ENCODE measurements at places on chromosomes 16 and 17.

DNA sequence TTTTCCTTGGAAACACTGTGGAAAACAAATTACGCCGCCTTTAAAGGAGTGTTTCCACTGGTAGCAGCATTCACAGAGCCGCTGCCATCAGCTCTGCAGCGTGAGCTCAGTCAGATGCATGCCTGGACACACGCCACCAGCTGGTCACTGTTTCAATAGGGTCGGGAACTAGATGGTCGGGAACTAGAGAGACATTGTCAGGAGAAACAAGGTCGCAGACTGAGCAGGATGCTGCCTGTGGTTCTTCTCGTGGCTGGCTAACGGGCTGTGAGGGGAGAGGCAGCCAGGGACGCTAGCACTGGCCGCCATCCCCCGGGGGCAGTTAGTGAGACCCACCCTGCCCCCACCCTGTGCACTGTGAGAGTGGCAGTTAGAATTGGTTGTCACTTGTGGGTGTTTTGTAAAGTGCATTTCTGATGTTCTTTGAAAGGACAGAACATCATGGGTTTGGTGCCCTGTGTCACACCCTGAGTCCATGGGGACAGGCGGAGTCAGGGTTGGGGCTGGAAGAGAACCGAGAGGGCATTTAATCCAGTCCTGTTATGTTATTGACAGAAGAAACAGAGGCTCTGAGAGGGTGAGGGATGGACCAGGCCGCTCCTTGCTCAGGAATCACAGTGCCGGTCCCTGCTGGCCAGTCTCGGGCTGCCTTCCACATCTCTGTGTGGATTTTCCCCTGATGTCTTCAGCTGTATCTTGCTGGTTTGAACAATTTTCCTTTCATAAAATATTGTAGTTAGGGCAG, 86.3 kb downstream of the SPECC1 start:
- peak; percentile 17 for DNase-seq

- DNase-seq = no peak
These were observed 96.7 kb downstream of the SOCS1 start for GRCh38 chr16:11159282-11159681.

DNA sequence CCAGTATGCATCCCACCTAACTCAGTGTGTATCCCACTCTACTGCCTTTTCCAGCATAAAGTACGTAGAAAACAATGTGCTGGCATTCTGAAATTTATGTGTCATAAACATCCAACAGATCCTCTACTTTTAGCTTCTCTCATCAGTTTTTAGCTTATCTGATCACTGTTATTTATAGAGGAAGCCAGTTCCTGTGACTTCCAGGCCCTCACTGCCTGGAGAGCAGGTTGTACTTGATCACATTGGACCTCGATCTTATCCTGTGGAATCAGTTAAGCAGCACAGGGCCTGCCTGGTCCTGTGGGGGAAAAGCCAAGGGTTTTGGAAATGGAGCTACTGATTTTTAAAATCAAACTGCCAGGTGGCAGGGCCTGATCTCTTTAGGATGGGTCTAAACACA, 30.8 kb downstream of the PRSS54 start:
- DNase-seq = no peak

- no peak for DNase-seq
These were observed 46.1 kb upstream of the ACSF3 start for GRCh38 chr16:89047331-89048089.

DNA sequence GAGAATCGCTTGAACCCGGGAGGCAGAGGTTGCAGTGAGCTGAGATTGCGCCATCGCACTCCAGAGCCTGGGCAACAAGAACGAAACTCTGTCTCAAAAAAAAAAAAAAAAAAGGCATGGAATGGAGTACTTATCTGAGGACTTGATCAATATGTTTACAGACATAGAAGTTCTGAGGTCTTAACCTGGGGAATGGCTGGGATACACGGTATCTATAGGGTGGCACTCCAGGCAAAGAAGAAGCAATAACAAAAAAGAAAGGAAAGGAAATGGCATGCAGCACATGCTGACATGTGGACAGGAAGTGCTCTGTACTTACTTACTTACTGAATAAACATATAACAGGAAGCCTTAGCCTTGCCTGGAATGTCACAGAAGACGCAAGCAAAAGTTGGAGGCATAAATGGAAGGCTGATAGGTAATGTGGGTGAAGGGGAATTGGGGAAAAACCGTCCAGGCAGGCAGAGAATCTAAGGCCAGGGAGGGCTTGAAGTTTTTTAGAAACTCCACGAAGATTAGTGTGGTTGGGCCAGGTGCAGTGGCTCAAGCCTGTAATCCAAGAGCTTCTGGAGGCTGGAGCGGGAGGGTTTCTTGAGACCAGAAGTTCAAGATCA, 10.1 kb upstream of the SPOP start:
- no peak for DNase-seq

GRCh38 chr17:40303009-40303657, 5.8 kb upstream of the RARA start:
- peak; percentile 54 for DNase-seq

DNA sequence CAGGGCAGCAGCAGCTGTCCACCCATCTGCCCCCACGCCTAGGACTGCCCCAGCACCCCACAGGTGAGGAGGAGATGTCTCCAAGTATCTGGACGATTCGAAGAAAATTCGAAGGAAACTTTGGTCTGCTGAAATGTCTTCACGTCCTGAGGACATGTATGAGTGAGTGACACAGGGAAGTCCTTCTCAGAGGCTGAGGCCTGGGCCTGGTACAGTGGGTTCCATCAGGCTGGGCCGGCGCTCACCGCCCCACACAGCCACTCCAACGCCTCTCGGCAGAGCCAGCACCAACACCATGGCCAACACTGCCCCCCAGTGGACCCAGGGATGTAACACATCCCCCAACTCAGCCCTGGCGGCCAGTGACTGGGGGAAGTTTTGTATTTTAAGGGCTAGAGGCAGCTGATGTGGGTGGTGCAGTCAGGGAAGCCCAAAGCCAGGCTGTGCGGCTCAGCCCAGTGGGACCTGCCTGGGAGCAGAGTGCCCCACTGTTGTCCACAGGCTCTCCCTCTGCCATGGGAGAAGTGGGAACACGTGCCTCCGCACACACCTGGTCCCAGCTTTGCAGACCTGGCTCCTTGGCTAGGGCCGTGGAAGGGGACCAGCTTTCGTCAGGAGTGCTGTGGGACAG, 55.8 kb upstream of the FASN start:
- DNase-seq = peak; percentile 83

DNA sequence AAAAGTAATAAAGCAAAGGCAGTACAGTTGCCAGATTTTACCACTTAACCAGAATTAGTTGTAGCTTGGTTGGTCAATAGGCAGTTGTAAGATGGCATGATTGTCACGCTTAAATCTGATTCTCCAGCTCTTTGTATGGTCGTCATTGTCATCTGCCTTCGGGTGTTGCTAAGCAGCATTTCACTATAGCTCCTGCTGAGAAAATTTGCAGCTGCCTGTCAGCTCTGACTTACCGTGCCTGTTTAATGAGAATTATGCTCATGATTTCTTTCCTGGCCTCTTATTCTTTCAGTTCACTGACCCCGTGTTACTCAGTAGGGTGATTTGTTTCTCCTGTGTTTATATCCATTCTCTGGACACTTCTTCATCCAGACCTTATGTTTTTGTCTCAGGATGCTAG, 66.7 kb downstream of the TANGO6 start:
- DNase-seq = no peak

GRCh38 chr16:56970934-56971767, 9.4 kb downstream of the CETP start:
- DNase-seq = no peak

DNA sequence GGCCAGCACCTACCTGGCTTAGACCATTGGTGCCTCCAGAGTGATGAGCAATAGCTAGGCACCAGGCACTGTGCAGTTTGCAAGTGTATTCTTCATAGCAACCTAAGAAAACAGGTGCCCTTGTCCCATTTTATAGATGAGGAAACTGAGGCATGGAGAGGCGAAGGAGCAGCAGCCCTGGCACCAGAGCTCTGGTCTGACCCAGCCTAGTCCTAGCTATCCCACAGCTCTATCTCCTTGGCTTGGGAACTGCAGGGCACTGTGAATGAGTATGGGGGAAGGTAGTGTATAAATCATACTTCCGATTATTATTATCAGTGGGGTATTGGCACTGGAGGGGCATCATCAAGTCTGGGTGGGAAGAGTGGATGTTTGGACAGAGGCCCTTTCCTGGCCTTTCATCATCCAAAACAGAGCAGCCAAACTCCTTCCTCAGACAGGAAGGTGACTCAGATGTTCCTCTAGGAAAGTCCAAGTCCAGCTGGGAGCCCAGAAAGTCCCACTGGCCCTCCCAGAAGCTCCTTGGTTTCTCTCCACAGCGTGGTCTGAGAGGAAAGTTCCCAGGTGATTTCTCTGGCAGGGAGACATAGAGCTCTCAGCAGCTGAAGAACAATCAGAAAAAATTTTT, 32.0 kb upstream of the PLLP start:
- DNase-seq = peak; percentile 61

DNA sequence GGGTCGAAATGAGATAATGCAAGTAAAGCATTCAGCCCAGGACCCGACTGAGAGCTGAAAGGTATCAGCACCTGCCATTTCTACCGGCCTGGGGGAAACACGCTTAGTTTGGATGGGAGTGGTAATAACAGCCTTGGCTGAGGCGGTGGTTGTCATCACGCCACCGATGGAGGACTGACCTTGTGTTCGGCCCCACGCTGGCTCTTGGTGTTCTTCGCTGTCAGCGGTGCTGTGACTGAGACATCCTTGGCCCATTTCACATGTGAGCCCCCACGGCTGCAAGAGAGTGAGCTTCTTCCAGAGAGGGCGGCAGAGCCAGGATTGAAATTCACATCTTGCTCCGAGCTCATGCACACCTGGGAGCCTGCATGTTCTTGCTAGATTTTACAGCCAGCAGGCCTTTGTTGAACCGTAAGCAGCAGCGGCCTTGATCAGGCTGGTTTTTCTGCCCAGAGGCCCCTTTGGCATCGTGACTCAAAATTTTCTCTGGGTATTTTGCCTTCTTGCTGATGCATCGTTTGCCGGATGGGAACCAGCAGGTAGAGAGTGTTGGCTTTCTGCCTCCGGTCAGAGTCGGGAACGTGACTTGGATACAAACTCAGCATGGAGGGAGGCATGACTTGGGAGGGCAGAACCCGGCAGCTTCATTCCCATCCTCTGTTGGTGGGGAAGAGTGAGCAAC, 341.5 kb downstream of the SNX29 start:
- DNase-seq = peak; percentile 30

GRCh38 chr17:82890339-82890730, 50.5 kb upstream of the ZNF750 start:
- DNase-seq = no peak

GRCh38 chr17:14201988-14202380, 34.7 kb downstream of the CDRT15 start:
- DNase-seq = no peak

DNA sequence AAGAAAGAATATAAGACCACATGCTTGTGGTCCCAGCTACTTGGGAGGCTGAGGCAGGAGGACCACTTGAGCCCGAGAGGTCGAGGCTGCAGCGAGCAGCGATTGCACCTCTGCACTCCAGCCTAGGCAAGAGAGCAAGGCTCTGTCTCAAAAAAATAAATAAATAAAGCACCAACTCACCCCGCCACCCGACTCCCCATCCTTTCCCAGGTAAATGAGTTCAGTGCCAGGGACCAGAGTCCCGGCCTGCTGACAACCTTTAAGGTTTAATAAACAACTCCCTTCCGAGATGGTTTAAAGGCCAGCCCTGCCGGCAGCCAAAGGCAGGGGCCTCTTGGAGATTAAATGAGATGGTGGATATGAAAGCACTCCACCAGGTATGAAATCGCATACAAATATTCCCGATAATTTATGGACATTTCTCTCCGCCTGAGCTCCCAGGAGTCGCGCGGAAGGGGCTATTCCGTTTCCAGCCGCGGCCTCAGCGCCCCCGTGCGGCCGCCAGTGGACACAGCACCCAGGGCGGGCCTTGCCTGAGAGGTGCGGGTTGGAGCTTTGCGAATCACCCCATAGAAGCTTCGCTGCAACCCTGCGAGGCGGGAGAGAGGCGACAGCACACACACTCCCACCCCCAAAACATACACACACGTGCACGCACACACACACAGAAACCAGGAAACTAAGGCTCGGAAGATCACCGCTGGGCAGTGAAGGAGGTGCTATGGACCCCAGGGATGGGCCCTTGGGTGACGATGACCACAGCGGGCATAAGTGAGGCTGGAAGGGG, 4.0 kb upstream of the RPL38 start:
- peak; percentile 65 for DNase-seq

DNA sequence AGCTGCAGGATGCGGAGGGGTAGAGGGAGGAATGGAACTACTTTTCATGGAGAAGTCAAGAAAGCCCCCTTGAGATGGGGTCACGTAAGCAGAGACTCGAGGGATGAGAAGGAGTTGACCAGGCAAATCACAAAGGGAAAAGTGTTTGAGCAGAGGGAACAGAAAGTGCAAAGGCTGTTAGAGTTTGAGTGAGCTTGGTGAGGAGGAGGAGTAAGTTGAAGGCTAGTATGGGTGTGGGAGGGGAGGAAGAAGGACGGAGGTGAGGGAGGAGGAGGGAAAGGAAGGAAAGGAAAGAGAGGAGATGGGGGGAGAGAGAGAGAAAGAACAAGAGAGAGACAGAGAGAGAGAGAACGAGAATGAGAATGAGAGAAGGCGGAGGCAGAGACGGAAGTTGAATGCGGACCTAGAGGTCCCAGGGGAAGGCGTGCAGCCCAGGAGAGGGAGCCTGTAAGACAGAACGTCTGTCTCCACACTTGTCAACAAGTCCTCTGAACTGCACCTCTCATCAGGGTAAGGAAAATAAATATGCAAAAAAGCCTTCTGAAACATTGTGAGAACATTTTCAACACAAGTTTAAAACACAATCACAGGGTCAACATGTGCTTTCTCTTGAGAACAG, 279.8 kb upstream of the EEF2KMT start:
- no peak for DNase-seq

DNA sequence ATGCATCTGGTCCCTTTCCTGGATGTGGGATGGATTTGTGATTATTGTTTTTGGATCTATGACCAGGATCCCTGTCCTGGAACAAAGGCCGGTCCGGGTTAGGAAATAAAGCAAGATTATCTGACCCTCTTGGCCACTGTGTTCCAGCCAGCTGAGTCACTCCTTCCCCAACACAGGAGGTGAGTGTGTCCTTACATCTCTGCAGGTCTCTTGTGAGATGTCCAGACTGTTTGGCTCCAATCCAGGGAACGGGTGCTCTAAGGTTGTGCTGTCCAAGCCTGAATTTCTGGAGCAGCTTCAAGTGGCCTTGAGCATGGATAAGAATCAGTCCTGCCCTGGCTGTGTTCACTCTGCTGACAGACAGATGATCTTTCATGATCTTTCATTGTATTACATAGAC, 136.5 kb upstream of the CCL2 start:
- DNase-seq = no peak

- no peak for DNase-seq
These were observed 48.3 kb downstream of the ARHGAP23 start for GRCh38 chr17:38476549-38476948.

DNA sequence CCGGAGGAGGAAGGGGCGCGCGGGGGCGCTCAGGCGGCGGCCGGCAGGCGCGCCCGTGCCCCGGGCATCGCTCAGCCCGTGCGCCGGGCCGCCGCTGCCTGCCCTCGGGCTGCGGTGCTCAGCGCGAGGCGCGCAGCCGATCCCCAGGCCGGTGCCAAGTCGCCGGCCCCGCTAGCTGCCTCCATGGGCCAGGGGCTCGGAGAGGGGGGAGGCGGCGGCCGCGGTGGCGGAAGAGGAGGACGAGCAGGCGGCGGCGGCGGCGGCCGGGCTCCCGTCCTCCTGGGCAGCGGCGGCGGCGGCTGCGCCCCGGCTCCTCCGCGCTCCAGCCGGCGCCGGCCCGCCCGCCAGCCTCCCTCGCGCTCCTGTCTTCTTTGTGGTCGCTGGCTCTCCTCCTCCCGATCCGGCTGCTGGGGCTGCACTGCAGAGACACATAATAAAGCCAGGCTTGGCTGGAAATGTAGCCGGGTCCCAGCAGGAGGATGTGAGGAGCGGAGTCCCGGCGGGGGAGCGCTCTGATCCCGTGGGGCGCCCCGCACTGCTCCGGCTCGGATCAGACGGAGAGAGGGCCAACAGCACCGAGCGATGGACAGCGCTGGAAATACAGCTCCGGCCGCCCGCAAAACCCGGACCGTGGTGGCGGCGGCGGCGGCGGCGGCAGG, 889 bp upstream of the ZNF423 start:
- peak; percentile 66 for DNase-seq
